ENCODE measurements at places on chromosomes 1 and 21.

GRCh38 chr1:53618500-53619366, 120.2 kb downstream of the GLIS1 start:
- no peak for DNase-seq

- DNase-seq, result no peak
Measured at GRCh38 chr1:164647211-164647610, 88.2 kb downstream of the PBX1 start.

DNA sequence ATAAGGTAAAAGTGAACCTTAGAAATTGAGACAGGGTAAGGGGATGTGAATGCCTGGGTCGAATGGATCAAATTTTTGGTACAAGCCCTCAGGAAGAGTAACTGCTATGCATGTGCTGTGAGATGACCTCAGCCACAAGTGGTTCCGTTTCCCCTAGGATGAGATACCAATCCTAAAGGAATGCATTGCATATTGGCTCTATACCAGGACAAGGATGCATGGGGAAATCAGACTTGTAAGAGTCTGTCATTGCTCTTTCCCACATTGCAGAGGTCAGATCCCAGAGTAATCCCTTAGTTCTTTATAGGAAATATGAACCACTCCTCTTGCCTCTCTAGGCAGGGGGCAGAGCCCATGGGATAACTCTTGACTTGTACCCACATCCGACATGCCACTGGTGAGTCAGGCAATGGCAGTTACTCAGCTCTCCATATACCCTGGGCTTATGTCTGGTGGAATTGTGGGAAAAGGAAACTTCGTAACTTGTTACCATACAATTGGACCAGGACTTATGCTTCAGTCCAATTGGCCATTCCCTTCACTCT, 428.3 kb upstream of the ZRANB2 start:
- no peak for DNase-seq

- DNase-seq, result peak; percentile 74
Measured at GRCh38 chr1:184387476-184388318, 868 bp downstream of the C1orf21 start.

- no peak for DNase-seq
Measured at GRCh38 chr1:208216806-208217205, 27.4 kb downstream of the PLXNA2 start.

GRCh38 chr1:20147846-20148570, 8.9 kb downstream of the PLA2G2F start:
- DNase-seq, result no peak

- no peak for DNase-seq
Measured at GRCh38 chr1:185534801-185535200, 199.4 kb upstream of the HMCN1 start.

- no peak for DNase-seq
Measured at GRCh38 chr1:7513081-7513480, 258.0 kb upstream of the VAMP3 start.

DNA sequence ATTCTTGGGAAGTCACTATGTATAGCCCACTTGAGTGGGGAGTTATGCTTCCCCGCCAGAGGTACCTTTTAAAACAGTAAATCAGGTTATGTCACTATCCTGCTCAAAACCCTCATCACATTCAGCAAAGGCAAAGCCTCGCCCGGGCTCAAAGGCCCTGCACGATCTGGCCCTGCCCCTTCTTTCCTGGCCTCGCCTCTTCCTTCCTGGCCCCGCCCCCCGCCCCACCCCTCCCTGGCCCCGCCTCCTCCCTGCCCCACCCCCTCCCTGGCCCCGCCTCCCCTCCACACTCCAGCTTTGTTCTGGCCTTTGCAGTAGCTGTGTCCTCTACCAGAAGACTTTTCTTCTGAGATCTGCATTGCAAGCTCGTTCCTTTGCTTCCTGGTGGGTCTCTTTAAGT, 6.6 kb downstream of the LDLRAD2 start:
- DNase-seq, result no peak

All from spinal cord (tissue), 10 donors.